Keratinocyte (primary cell): ENCODE measurements at places on chromosomes 7 and 10. TPM values are rescaled to one million over a fixed set of nuclear protein-coding genes. Genes with fewer than 3 reads are reported as not detected.

COL13A1 gene
- polyA plus RNA-seq = 0.89 to 3.2 TPM (median 1.5 TPM) in 3 replicates

SVIL gene
- 12.0 to 24.0 TPM (median 16.2 TPM) in 3 replicates for polyA plus RNA-seq

VWDE gene
- polyA plus RNA-seq = 0.01 to 0.15 TPM (median 0.01 TPM) in 3 replicates

UMAD1 gene
- polyA plus RNA-seq = 12.5 to 18.2 TPM (median 13.2 TPM) in 3 replicates

MPP7 gene
- polyA plus RNA-seq = 4.9 to 6.5 TPM (median 6.3 TPM) in 3 replicates

PILRA gene
- 0.17 to 0.59 TPM (median 0.33 TPM) in 3 replicates for polyA plus RNA-seq
